Activated CD8-positive, alpha-beta memory T cell treated with anti-CD3 and anti-CD28 coated beads for 1 hour (primary cell): ENCODE measurements at places on chromosomes 6 and 20.
A peak's percentile ranks its signal among the peaks of the same experiment; 100 is the strongest.

DNA sequence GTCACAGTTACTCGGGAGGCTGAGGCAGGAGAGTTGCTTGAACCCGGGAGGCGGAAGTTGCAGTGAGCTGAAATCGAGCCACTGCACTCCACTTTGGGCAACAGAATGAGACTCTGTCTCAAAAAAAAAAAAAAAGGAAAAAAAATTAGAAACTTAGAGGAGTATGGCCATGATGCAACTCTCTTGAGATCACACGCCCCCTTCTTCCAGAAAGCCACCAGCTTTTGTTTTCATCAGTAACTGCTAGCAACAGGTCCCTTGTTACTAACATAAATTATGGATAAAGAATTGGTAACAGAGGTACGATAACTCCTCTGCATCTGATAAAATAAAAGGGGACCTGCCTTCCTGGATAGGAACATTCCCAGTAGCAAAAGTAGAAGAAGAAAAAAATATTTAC is 308.2 kb downstream of the CD83 start:
- no peak for DNase-seq

- DNase-seq: no peak
Observed at GRCh38 chr6:97864826-97865225, 581.8 kb upstream of the MMS22L start.

DNA sequence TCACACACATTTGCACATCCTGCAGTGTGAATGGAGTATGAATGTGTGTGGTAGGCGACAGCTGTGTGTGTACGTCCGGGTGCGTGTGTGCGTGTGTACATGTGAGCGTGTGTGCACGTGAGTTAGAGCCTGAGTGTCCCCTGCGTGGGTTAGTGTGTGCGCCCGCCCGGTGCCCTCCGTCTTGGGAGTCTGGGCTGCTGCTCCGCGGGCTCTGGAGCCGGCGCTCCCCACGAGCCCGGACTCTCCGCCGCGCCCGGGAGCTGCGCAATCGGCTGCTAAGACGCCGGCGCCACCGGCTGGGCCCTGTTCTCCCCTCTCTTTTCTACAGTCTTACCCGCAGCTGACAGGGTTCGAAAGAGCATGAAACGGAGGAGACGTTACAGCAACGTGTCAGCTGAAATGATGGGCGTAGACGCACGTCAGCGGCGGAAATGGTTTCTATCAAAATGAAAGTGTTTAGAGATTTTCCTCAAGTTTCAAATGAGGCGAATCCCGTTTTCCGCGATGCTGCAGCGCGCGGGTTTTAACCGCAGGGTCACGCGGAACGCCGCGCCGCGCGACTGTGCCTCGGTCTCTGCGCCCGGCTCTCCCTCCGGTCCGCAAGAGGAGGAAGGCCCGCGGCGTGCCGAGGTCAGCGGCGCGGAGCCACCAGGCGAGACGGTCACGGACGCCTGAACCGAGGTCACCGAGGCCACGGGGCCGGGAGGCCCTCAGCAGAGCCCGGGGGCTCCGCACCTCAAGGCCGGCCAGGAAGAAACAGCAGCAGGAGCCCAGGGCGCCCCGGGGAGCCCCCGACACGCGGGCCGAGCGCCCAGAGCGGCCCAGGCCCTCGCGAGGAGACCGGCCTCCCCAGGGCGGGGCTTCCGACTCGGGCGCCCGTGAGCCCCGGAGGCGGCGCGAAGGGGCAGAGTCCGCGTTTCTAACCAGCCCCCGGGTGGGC is 95.3 kb upstream of the BHLHE23 start:
- DNase-seq: peak; percentile 12

DNA sequence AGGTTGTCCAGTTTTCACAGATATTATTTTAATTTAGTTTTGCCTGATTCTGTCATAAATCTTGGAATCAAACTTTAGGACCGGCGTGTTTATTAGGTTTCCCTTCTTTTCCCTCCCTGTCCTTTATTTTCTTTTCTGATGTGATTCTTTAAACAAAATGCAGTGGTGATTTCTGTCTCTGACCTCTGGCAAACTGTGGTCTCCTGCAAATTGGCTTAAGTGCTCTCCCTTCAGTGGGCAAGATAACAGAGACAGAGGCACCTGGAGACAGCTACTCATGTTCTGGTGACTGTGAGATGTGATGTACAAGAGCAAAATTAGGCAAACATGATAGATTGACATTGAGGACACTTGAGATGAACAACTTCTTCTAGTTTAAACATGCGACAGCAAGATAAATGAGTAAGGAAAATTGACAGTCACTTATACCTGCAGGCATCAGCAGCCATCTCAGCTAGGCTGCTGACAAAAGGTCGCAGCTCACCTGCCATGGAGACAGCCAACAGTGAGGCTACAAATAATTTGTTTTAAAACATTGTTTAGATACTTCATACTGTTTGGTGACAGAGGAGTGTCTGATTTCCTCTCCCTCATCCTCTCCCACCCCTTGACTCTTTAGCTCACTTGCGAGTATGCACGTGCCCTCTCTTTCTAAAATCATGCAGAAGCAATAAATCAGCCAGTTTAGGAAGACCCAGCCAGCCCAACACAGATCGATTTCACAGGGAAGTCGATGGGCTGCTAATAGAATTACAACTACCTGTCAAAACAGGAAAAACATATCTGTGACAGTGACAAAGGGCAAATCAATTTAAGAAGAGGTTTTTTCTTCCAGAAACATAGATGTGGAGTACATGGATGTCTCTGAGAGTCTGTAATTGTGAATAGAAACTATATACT is 63.4 kb upstream of the MAP3K7 start:
- DNase-seq: no peak

DNA sequence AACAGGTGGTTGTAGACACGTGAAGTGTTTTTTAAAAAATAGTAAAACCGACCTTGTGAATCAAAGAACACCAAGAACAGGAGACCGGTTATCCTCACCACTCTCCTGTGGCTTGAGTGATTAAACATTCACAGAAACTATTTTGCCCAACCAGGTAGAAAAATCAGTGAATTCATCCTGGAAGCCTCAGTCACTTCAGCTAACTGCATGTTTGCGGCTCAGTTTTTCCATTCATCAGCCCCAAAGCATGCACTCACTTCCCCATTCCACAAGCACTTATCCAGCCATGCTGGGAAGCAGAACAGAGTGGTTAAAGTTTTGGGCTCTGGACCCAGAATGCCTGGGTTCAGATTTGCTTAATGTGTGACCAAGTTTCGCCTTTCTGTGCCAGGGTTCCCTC is 2.4 kb downstream of the LRRN4 start:
- DNase-seq: no peak

- DNase-seq: no peak
Observed at GRCh38 chr20:2473516-2473915, 2.9 kb upstream of the SNRPB start.

- no peak for DNase-seq
Observed at GRCh38 chr6:89281779-89282246, 33.3 kb downstream of the GABRR2 start.

DNA sequence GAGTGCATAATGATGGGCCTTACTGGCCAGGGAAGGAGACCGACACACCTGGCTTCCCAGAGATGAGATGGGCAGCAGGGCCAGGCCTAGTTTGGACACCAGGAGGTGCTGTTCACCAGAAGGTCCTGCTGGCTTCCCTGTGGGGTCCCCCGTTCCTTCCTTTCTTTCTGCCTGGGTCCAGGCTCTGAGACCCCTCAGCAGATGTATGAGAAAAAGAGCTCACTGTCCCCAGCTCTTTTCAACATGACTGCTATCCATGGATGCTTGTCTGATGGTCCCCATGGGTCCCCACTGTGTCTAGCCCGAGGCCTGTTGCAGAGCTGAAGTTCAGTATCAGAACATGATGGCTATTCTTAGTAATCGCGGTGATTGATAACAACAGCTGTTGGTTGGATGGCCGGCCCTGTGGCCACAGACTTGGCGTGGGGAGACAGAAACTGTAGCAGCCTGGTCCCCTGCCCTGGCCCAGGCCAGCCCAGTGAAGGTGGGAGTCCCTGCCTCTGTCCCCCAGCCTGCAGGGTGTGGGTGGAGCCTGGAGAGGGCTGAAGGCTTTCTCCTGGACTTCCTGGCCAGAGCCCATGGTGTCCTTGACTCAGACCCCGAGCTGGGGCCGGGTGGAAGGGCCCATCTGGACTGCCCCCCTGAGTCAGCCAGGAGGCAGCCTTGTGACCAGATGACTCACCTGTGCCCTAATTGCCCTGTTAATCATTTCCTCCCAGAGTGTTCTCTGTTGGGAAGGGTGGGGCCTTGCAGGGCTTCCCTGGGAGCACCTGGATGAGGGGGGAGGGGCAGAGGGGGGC is 9.9 kb upstream of the BAK1 start:
- DNase-seq: no peak

DNA sequence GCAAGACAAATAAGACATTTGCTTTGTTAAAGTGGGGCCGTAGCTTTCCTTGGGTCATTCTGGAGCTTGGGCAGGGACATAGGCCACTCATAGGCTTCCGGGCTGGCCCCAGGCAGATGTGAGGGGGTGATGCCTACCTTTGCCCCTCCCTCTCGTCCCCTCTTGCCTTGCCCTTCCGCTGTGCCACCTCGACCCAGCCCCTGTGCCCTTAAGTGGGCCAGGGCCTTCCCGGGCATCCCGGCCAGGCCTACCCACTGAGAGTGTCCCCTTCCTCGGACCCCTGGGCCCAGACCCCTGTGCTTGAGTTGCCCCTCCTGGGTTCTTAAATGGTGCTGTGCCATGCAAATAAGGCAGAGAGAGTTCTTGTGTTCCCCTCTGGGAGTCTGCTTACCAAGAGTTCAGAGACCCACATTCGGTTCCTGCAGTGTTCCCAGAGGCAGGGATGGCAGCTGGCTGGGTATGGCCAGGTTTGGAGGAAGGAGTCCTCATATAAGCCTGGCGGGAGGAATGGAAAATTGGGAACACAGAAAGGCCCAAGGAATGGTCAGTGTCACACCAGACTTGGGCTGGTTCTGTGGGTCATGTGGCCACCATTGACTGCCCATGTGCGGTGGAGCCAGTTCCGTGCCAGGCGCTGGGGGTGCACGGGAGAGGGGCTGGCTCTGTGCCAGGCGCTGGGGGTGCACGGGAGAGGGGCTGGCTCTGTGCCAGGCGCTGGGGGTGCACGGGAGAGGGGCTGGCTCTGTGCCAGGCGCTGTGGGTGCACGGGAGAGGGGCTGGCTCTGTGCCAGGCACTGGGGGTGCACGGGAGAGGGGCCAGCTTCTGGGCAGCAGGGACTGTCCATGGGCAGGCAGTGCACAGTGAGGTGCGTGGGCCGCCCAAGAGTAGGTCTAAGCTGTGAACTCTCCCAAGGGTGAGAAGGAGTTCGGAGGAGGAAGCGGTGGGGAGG is 173.5 kb upstream of the SNX9 start:
- DNase-seq: no peak
